ENCODE measurements at places on chromosomes 16 and 17. TPM values are rescaled to one million over a fixed set of nuclear protein-coding genes. Genes with fewer than 3 reads are reported as not detected.

The FA2H gene
- total RNA-seq: not detected

The BAIAP3 gene
- total RNA-seq: 1.3 TPM

The IL17C gene
- not detected for total RNA-seq

The CDR2L gene
- 5.8 TPM for total RNA-seq

The POLR3E gene
- 23.2 TPM for total RNA-seq

The CLEC16A gene
- 4.5 TPM for total RNA-seq

The E2F4 gene
- 80.7 TPM for total RNA-seq

The ZNF287 gene
- 9.9 TPM for total RNA-seq

The HOXB5 gene
- total RNA-seq: 0.43 TPM

The KCTD5 gene
- 49.7 TPM for total RNA-seq

The TSC2 gene
- total RNA-seq: 11.0 TPM

The TEX14 gene
- not detected for total RNA-seq

The TP53TG3 gene
- total RNA-seq: not detected

The DNAI2 gene
- total RNA-seq: not detected

The ERCC4 gene
- total RNA-seq: 4.3 TPM

The SHISA6 gene
- not detected for total RNA-seq

The CMTM1 gene
- 0.85 TPM for total RNA-seq

All from H4 (cell line).